Progenitor cell of endocrine pancreas (in vitro differentiated cells): ENCODE measurements at places on chromosomes 1 and 21. TPM values are rescaled to one million over a fixed set of nuclear protein-coding genes. Genes with fewer than 3 reads are reported as not detected.

Gene LCE1D
- total RNA-seq = not detected in 2 replicates

- peak; percentile 51 for DNase-seq
Measured at GRCh38 chr1:226110249-226111097, 48.0 kb downstream of the H3-3A start.

DNA sequence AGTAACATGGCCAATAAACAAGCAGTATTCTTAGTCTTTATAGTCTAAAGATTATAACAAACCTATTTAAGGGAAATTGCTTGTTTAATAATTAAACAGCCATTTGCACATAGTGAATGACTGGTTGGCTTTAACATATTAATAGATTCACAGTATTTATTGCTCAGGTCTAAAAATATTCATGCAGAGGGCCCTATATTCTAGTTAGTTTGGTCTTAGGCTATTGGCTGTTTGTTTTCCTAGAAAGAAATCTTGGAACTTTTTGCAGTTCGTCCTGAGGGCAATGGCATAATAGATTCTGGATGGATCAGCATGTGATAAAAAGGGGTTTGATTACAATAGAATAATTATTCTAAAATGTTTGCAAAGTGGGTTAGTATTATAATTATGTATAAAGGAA is 34.7 kb downstream of the BACH1 start:
- no peak for DNase-seq

GRCh38 chr1:176177764-176178163 is 29.3 kb downstream of the COP1 start:
- DNase-seq = no peak

- DNase-seq = no peak
Measured at GRCh38 chr1:199489594-199489993, 537.9 kb upstream of the NR5A2 start.

DNA sequence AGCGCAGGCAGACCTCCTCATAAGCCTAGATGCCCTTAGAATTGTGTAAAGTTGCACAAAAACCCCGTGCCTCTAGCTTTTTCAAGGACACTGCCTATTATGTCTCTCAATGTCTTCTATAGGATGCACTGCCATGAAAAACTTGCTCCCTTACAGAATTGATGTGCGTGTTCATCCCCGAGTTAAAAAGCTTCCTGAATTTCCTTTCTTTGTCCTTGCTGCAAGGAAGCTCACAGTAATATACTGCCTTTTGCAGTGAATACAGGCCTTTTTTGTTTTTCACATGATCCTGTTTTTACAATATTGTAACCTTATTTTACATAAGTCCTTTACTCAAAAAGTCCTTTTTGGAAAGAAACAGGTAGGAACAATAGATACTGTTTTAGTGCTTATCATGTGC is 193.0 kb downstream of the TTLL7 start:
- no peak for DNase-seq

- no peak for DNase-seq
Measured at GRCh38 chr1:181083842-181084605, 4.5 kb upstream of the IER5 start.
